ENCODE measurements at places on chromosomes 7 and 10.

DNA sequence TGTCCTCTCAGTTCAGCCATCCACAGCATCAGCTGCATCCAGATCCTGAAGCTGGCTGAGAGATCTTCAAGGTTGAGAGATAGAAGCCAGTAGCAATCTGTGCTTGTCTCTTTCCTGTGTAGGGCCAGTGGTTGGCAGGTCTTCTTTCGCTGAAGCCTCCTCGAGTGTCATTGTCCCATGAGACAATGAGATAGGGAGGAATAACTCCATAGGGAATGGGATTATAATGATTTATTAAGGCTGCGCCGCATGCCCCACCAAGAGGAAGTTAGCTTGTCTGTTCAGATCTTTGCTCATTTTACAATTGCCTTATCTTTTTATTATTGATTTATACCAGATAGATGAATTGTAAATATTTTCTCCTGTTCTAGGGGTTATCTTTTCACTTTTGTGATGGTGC lies 61.5 kb downstream of the MCMBP start:
- DNase-seq = no peak

DNA sequence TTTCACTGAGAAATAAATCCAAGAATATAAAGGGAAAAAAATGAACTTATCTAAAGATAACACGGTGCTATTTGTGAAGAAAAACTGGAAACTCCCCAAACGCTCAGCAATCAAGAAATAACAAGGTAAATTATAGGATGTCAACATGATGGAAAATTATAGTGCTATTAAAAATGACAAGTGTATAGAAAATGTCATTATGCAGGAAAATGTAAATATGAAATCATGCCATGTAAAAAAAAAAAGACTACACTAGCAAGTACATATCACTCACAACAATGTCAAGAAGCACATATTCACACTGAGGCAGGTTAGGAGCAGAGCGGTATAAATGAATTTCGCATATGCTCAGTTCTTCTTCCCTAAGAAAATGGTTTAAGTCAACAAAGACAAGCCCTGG lies 27.7 kb downstream of the KLRG2 start:
- DNase-seq = no peak

- no peak for DNase-seq
Observed at GRCh38 chr7:3000566-3000965, 43.1 kb downstream of the CARD11 start.

DNA sequence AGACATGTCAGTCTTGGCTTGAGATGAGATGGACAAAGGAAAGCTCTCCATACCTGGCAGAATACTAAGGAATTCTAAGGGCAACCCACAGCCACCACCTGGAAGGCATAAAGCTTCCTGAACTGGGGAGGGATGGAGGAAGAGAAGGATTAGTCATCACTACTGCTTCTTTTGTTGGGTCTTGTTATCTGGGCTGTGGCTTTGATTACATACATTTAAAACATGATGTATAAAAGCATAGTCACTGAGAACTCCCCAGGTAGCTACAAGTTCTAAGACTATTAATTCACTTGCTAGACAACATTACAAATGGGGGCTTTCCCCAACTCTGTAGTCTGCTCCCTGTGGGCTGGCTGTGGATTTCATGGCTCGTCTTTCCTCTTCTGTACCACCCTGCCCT lies 58.2 kb downstream of the RBM33 start:
- no peak for DNase-seq

- DNase-seq = no peak
Observed at GRCh38 chr7:155878674-155879073, 66.4 kb upstream of the SHH start.

GRCh38 chr10:80066809-80067208 lies 11.7 kb upstream of the TMEM254 start:
- no peak for DNase-seq

DNA sequence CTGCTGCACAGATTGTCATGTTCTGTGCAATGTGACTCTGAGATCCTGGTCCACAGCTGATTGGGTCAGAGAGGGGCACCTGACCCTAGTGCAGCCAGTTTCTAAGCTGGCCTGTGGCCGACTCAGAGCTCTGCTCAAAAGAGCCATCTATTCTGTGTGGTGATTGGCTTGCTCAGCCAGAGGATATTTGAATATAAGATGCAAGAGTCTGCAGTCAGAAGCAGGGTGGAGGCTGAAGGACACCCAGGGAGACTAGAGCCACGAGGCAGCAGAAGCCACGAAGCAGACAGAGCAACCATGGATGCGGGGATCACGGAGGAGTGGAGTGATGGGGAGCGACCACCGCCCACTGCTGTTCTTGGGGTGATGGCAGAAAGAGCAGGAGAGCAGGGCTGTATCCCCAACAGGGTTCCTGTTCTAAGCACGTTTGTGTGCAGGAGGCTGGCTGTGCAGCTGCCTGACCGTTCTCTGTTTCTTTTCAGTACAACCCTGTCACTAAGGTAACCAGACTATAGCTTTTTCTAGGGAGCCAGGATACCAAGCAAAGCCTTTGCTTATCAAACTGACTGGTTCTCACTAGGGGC lies 19.5 kb upstream of the RHEB start:
- no peak for DNase-seq

DNA sequence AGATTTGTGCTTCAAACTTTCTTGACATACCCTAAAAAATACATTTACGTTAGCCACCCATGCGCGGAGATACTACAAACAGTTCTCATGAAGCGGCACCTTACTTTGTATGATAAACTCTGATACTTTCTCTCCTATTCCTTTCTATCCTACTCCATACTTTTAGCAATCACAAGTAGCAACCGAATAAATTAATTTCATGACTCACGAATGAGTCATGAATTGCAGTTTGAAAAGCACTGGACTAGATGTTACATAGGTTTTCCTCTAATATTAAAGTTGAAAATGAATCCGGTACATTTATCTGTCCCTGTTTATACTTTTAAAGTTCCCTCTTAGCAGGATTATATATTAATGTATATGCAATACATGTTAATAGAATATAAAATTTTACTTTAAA lies 67.6 kb downstream of the CUBN start:
- DNase-seq = no peak

DNA sequence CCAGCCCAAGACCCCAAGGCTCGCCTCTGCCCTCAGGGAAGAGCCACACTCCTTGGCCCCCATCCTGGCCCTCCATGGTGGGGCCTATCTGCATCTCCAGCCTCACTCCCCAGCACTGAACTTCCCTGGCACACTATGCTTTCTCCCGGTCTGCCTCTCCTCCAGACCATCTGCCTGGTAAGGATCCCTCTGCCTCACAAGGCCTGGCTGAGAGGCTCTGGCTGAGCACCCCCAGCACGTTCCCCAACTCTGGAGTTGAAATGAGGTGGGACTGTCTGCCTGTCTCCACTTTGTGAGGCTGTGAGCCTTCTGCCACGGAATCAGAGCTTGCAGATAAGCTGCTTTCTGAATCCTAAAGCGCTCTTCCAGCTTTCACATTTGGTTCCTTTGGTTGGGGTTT lies 220.7 kb downstream of the TNS3 start:
- DNase-seq = no peak

DNA sequence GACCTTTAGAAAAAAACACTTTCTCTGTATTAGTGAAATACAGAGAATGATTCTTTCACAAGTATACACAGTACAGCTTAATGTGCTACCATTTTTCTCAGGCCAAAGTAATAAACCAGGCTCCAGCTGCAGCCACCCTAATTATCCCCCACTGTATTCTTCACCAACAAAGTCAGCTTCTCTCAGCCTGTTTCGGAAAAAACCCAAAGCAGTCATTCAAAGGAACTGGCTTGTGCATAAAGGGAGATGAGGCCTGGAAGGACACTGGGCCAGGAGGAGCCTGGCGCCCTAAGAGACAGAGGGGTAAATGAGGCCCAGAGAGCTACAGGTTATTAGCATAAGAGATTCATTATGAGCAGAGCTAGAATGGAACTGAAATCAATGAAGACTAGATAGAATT lies 9.2 kb downstream of the USP54 start:
- no peak for DNase-seq

DNA sequence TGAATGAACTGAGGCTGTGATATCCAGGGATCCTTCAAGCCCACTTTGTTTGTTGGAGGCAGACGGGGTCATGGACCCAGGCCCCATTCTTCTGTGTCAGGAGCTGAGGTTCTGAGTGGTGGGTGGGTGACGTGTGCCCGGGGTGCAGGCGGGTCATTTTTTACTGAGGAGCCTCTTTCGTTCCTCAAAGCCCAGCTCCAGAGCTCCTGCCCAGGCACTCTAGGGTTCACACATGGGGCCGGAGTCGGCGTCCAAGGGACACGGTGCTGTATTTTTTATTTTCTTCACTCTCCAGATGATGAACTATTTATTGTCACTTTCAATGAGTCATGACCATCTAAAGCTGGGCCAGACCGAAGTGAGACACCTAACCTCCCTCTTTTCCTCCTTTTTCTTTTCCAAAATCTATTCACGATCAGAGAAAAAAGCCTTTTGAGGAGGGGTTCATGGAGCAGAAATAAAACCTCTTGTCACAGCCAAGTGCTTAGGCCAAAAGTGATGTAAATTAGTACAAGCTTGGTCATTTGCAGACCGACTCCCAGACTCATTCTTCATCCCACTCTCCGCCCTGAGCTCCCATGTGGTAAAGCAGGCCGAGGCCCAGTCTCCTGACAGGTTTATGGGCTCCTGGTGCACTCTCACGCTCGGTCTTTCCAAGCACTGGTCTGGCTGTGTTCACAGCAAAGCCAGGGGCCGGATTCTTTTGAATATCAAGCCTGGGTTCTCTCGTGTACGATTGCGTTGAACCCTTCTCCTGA lies 41.4 kb upstream of the PITRM1 start:
- no peak for DNase-seq

GRCh38 chr7:132518102-132518838 lies 58.0 kb downstream of the PLXNA4 start:
- no peak for DNase-seq
